Fibroblast of lung (primary cell): ENCODE measurements at places on chromosomes 6 and 20. TPM values are rescaled to one million over a fixed set of nuclear protein-coding genes. Genes with fewer than 3 reads are reported as not detected.

TGM3 gene
- total RNA-seq = under 0.01 TPM in 1 of 2 replicates, not detected in the other

RIPPLY2 gene
- 0.51 TPM in 1 of 2 replicates, not detected in the other for total RNA-seq

DNA sequence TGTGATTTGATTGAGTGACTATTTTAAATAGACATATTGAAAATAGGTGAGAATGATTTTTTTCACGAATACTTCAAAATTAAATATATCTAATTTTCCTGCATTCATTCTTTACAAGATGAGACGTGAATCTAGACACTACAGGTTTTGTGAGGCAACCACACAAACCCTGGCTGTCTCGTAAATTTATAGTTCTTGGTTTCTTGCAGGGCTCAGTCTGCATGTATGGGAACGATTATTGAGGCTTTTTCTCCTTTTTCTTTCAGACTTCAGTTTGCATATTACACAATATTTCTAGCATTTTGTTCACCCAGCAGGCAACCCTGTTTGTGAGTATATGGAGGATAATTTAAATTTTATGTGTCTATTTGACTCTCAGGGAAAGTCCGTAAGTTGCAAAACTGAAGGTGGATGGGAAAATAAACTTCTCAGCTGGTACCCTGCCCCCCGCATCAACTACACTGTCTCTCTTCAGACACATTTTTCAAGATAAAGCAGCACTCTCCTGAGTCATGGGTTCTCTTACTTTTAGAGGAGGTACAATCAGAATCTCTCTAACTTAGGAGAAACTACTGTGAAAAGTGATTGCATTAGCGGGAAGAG, 1349.3 kb downstream of the GRIK2 start:
- DNase-seq = no peak

- peak; percentile 31 for DNase-seq
Observed at GRCh38 chr6:112760831-112761230, 413.7 kb downstream of the RFPL4B start.

DNA sequence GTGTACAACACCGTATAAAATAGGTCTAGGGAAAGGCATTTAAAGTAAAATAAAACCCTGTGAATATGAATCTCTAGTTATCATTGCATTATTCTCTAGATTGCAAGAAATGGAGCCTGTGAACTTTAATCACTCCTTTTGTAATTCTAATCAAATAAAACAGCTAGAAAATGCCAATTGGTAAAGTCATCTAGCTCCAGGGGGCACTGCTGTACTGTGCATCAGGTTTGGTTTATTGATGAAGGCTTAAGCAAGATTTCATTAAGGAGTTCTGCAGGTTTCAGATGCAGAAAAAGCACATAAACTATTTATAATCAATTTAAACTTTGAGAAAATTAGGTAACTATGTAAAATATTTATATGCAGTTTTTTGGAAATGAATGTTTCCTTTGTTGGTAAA, 645.0 kb downstream of the PHF3 start:
- peak; percentile 79 for DNase-seq

DNA sequence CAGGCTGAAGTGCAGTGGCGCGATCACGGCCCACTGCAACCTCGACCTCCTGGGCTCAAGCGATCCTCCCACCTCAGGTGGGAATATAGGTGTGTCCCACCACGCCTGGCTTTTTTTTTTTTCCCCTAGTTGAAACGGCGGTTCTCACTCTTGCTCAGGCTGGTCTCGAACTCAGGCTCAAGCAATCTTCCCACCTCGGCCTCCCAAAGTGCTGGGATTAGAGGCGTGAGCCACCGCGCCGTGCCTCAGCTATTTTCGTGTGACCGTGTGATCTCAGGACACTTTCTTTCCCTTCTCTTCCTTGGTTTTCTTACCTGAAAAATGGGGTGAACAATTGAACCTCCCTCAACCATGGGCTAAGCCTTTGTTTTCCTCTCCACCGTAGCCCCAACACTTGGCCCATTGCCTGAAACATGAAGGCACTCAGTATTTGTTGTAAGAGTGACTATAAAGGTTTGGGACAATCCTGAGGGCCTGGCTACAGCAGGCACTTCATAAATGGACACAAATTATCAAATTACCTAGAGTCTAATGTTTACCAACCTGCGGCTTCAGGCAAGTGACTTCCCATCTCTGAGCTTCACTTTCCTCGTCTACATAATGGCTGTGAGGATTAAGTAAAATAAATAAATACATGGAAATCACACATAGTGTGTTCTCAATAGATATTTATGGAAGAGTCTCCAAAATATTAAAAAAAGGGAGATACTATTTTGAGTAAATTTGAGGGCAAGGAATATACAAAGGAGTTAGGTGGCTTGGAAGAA, 31.4 kb upstream of the ID1 start:
- DNase-seq = no peak
